ENCODE measurements at places on chromosomes 1 and 21.

DNA sequence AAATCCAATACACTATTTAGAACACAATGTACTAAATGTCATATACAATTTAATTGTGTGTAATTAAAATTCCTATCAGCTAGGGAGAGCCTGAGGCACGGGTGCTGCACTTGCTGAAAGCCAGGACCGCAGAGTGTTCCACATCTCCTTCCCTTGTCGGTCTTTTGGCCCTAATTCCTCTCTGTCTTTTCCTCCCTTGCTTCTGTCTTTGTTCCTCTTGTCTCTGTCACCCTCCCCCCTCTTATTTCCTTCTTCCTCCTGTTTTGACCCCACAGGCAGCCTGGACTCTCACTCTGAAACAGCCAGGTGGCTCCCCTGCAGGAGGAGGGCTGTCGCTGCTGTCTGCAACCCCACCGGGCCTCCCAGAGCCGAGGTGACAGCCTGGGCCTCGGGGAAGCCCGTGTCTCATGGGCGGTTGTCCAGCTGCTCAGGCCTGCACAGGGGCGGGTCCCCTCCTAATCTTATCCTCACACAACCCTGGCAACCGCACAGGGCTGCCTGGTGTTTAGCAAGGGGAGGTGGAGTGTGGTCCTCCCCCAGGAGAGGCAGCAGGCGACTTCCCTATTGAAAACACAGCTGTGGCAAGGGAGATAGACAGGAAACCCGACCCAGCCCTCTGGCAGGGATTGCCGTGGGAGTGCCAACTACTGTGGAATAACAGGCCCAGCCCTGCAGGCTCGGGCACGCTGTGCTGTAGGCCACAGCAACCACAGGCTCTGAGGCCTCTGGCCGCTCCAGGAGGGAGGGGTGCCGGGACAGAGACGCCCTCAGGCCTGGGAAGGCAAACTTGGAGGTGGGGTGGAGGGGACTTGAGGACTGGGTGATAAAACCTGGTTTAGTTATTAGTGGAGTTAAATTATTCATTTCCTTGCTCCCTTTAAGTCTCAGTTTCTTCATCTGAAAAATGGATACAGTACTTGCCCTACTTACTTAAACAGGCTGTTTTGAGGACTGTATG, 68.8 kb upstream of the WDR26 start:
- peak; percentile 81 for DNase-seq

DNA sequence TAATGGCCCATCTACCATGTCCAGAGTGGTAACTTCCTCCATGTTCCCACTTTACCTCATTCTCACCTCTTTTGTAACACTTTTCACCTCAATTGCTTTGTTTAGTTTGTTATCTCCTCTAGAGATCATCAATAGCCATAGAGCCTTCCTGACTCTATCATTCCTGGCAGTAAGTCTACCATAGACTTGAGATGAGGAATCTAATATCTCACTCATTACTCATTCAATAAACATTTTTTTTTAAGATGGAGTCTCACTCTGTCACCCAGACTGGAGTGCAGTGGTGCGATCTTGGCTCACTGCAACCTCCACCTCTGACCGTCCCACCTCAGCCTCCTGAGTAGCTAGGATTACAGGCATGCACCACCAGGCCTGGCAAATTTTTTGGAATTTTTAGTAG, 7.1 kb downstream of the NMNAT2 start:
- no peak for DNase-seq

- DNase-seq, result no peak
Measured at GRCh38 chr1:114509596-114510273, 1.3 kb downstream of the TRIM33 start.

DNA sequence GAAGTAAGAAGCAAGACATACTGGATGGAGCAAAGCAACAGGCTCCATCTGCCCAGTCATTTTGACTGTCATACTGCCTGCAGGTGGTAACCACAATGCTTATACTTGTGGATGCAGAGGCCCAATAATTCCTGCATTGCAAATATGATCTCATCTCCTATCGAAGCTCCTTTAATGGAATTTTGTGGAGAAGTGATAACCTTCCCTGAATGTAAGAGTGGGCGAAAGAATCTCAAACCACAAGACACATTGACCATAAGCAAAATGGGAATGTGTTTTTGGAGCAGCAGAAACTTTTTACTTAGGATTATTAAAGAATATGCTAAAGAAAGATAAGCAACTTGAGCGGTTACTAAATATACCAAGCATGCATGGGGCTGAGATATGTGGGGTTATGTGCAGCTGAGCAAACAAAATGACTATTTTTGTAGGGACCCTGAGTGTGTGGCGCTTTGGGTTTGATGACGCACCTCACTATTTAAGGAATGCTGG, 77.4 kb upstream of the BACH1 start:
- DNase-seq, result no peak

DNA sequence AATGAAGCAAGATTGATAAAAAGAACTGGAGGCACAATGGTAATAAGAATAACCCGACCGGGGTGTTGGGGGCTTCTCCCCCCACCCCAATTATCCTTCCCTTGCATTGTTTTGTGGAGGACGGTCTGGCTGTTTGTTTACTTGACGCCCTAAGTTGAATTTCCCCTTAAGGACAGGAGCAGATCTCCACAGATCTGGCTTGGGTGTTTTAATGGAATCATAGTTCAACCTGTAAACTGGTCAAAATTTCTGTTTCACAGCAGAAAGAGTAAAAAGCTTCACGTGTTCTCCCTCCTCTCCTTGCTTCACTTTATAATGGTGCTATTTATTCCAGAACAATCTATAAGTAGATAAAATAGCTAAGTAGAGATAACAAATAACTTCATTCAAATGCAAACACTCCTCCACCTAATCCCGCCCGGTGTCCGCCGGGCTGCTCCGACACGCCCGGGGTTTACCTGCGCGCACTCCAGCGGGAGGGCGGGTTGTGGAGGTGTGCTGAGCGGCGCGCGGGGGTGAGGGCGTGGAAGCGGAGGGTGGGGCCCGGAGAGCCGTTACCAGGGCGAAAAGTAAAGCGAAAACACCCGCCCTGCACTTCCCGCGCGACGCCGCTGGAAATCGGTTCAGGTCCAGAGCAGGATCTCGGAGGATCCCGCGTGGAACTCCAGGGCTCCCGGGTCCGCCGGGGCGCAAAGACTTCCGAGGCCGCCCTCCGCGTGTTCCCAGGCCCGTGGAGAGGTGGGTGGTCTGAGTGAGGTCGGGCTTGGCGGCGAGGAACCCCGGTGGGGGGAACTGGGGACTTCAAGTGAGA, 2.0 kb upstream of the ATF3 start:
- no peak for DNase-seq

GRCh38 chr21:43959231-43960116, 52.6 kb upstream of the TRAPPC10 start:
- DNase-seq, result no peak

DNA sequence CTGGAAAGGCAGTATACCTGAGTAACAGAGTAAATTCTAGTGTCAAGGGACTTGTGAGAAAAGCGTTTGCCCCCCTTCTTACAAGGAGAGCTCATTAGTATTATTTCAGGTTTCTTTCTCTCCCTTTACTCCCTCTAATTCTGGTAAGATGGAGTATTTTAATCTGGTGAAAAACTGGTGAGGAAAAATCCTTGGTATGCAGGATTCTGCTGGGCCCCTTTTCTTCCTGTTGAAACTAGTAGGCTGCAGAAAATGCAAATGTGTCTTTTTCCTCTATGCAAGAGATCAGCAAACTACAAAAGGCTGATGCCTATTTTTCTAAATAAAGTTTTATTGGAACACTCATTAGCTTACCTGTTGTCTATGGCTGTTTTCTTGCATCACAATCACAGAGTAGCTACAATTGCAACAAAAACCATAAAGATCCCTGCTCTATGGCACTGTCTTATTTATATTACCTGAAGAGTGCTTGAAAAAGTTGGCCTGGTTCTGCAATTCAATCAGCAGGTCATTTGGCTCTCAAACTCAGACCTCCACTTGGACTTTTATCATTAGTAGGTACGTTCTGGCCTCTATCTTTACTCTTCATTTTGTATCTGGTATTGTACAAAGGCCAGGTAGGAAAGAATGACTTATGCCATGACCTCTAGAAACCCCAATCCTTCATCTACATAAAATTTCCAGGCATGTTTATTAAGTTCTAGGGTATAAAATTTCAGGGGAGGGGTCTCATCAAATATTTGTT, 109.6 kb downstream of the AKT3 start:
- DNase-seq, result no peak

GRCh38 chr1:53291574-53291973, 36.3 kb downstream of the LRP8 start:
- DNase-seq, result no peak

DNA sequence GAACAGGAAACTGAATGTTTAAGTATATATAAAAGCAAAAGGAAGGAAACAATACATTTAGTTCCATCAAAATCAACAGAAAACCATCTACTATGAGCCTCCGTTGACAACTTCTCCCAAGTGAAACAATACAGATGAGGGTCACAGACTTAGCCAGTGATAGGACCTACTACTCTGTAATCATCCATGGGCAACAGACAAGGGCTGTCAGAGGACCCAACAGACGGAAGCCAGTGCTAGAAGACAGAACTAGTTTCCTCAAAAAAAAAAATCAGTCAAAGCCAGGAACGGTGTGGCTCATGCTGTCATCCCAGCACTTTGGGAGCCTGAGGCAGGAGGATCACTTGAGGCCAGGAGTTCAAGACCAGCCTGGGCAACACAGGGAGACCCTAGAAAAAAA, 20.6 kb downstream of the RERE start:
- no peak for DNase-seq

DNA sequence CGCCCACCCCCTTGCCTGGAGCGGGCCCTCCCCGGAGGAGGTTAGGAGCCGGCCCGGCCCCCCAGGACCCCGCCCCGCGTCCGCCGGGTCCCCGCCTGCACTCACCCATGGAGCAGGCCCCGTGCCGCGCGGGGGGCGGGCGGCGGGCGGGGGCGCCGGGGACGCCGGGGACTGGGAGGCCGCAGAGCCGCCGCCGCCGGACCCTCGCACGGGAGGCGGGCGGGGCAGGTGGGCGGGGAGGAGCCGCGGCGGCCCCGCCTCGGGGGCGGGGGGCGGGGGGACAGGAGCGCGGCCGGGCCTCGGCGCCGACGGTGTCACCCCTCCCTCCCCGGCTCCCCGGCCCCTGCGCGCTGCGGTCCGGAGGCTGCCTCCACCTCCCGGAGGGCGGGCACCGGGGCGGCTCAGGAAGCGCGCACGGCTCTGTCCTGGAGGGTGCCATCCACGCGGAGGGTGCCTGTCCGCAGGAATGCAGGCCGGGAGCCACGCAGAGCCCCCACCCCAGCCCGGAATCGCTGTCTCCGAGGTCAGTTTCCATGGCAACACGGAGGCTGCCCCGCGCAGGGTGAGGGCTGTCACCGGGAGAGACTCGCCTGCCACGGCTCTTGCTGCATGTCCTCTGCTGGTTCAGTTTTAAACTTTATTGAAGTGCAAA, 5.9 kb upstream of the PLEKHG5 start:
- peak; percentile 97 for DNase-seq

- no peak for DNase-seq
Measured at GRCh38 chr21:31455506-31455905, 111.4 kb upstream of the TIAM1 start.

GRCh38 chr1:3407021-3407420, 47.4 kb upstream of the ARHGEF16 start:
- DNase-seq, result no peak

DNA sequence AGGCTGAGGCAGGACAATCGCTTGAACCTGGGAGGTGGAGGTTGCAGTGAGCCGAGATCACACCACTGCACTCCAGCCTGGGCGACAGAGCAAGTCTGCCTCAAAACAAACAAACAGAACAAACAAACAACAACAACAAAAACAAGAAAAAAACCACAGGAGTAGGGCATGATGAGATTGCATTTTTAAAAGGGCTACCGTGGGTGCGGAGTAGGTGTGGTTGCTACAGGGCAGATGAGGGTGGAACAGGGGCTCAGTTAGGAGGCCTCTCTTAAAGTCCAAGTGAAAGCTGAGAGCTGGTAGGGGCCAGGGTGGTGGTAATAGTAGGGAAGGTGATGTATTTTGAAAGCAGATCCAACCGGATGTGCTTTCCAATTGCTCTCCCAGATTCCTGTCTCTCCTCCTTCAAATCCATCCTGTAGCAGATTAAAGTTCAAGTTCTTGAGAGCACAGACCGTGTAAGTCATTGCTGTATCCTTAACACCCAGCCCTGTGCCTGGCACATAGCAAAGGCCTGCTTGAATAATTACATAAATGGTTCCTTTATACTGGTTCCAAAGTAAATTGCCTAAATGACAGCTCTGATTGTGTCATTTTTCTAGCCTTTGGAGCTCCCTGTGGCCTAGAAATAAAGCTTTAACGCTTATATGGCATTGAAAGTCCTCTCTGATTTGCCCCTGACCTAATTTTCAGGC, 4.2 kb upstream of the LINGO4 start:
- DNase-seq, result no peak

DNA sequence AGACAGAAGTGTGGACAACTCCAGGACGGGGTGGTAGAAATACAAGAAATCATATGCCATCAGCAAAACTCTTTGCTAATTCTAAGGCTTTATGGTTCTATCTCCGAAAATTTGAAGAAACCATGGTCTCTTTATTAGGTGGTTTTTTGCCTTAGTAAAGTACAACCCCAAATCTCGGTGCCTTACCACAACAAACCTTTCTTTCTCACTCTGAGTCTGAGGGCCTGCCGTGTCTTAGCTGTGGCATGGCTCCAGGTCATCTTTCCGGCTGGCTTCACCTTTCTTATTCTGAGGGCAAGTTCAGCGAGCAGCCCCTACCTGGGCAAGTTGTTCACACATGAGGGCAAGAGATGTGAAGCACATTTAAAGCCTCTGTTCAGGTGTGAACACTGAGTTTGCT, 280.6 kb downstream of the TTLL7 start:
- no peak for DNase-seq

DNA sequence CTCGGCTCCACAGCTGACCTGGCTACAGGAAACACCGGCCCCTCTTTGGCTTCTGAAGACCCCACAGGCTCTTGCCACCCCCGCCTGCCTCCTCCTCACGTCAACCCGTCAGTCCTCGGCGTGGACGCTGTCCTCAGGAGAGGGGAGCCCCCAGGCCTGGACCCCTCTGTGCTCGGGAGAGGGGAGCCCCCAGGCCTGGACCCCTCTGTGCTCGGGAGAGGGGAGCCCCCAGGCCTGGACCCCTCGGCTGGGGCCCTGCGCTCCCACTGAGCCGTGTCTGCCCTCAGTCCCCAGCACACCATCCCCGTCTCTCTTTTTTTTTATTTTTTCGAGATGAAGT, 26.0 kb upstream of the C1orf159 start:
- DNase-seq, result no peak

DNA sequence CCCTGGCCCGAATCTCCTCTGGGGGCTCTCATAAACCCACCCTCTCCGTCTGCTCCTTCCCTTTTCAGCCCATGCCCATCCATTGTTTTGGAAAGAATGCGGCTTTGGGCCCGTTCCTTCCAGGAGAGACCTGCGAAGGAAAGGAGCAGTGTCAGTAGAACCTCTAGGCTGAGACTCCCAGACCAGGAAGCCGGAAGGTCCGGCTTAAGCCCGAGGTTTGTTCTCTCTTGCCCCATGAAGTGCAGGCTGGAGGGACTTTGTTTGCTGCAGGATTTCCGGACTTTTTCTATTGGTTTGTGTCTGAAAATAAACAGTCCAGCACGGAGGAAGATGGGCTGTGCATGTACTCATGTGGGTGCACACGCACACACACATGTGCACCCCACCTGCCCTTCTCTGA, 49.8 kb downstream of the ELK4 start:
- no peak for DNase-seq
